Activated naive CD4-positive, alpha-beta T cell treated with anti-CD3 and anti-CD28 coated beads for 36 hours (primary cell): ENCODE measurements at places on chromosomes 4 and X. TPM values are rescaled to one million over a fixed set of nuclear protein-coding genes. Genes with fewer than 3 reads are reported as not detected.

DNA sequence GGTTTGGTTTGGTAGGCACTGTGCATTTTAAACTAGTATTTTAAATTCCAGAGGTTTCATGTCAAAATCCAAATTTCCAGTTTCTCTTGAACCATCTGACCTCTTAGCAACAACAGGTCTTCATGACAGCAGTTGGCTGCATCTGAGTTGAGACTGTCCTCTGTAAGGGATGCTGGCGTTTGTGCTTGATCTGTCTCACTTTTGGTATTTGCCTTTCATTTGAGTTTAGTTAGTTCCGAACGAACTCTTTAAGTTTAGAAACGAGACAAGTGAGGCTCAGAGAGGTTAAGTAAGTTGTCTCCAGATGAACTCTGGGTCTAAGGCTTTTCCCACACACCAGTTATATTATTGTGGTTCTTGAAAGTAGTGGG lies 29.1 kb downstream of the SPARCL1 start:
- H3K4me3 ChIP-seq: no peak overlapping the region
- no peak overlapping the region for H3K27ac ChIP-seq

DNA sequence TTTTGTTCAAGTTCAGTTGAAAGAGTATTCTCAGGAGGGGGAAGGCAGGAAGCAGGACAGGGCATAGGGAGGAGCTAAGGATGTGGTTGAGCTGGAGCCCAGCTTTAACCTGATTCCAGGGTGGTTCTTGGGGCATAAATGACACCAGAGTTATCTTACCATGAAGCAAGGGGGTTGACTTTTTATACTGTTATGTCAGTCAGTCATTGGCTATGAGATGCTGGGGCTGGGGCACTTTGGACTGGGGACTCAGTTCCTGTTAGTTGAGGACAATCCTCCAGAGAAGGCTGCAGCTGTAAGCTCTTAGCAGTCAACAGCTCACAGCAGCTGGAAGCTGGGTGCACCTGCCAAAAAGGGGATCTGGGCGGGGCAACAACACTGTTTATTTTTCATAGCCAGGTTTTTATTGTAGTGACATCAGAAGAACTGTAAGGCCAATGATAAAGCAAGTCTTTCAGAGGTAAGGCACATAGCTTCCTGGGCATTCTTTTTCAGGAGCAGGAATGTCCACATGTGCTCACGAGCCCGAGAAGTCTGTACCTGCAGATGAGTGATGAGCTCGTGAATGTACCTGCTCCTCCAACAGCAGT lies 78.5 kb downstream of the MID1IP1 start:
- H3K4me3 ChIP-seq: no peak overlapping the region
- H3K27me3 ChIP-seq: no peaks in the 10 kb centered on the region
- peak; percentile 12 for DNase-seq

- no peaks in the 10 kb centered on the region for H3K36me3 ChIP-seq
- no peak overlapping the region for H3K27ac ChIP-seq
- H3K27me3 ChIP-seq: no peaks in the 10 kb centered on the region
- H3K4me3 ChIP-seq: no peak overlapping the region
These were observed 77.9 kb downstream of the ADGRL3 start for GRCh38 chr4:61277785-61278760.

DNA sequence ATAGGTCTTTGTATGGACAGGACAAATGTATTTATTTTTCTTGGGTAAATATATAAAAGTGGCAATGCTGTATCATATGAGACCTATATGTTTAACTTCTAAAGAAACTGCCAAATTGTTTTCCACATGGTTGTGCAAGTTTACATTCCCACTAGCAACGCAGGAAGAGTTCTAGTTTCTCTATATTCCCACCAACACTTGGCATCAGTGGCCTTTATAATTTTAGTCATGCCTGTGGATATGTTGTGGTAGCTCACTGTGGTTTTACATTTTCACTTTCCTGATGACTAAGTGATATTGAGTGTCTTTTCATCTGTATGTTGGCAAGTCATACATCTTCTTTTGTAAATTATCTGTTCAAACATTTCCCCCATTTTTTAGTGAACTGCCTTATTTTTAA lies 126.0 kb downstream of the EMCN start:
- H3K36me3 ChIP-seq: no peaks in the 10 kb centered on the region
- no peaks in the 10 kb centered on the region for H3K4me1 ChIP-seq
- no peak overlapping the region for H3K27ac ChIP-seq
- no peak overlapping the region for H3K4me3 ChIP-seq
- DNase-seq: no peak

ATP7A gene
- 5.3 TPM for total RNA-seq

GRCh38 chr4:160848901-160849760 lies 1314.7 kb downstream of the FSTL5 start:
- H3K4me3 ChIP-seq: no peak overlapping the region
- no peaks in the 10 kb centered on the region for H3K27me3 ChIP-seq
- no peaks in the 10 kb centered on the region for H3K4me1 ChIP-seq
- no peak for DNase-seq

DNA sequence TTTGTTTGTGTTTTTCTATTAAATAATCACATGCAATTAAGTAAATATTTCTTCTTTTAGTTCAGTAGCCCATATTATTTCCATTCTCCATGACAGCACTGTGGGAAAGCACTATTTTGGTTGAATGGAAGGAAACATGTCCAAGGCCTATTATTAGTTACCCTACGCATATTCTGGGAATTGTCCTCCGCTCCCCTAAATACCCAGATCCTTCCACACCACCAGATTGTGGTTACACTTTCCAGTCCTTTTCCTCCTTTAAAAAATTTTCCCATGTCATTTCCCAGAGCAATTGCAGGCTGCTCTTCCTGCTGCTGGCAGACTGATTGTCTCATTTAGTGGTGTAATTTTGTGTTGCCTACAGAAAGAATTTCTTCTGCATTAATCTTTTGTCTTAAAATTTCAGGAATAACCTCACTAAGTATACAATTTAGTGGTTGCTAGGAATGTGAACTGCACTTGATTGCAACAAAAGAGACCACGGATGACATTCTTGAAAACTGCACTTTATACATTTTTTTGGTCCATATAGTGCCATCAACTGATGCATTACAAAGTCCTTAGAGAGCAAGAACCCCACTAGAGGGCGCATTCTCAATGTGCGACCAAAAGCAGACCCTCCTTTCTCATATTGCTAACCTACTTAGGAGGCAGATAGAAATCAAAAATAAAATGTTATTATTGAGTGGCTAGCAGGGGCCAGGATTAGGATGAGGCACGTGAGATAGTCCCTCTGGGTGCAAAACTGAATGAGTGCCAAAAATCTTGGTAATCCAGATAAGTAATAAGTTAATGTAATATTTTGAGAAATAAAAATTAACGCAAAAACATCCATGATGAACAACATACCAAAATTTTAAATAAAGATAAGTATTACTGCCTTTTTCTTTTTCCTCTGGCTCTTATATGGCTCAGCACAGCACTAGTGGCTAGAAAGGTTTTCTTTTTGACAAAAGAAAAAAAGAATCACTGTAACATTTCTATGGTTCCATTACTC lies 98.8 kb upstream of the IQCM start:
- no peak overlapping the region for H3K4me3 ChIP-seq
- H3K4me1 ChIP-seq: no peaks in the 10 kb centered on the region
- peaks cover 5% of the 10 kb centered on the region for H3K27me3 ChIP-seq
- DNase-seq: peak; percentile 45

- no peaks in the 10 kb centered on the region for H3K4me1 ChIP-seq
These were observed 22.2 kb upstream of the PPP2R2C start for GRCh38 chr4:6494431-6495295.
